Large intestine (tissue), 12 donors: ENCODE measurements at places on chromosomes 7 and 10.

DNA sequence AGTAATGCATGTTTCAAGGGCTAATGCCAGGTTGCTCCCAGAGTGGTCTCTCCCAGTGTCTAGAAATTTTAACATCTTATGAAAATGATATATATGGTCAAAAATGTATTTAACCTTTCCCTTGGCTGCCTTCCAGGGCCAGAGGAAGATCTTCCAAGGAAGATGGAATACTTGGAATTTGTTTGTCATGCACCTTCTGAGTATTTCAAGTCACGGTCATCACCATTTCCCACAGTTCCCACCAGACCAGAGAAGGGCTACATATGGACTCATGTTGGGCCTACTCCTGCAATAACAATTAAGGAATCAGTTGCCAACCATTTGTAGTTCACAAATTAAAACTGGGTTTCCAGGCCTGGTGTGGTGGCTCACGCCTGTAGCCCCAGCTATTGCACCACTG is 9.0 kb downstream of the GATAD1 start:
- no peak for DNase-seq

DNA sequence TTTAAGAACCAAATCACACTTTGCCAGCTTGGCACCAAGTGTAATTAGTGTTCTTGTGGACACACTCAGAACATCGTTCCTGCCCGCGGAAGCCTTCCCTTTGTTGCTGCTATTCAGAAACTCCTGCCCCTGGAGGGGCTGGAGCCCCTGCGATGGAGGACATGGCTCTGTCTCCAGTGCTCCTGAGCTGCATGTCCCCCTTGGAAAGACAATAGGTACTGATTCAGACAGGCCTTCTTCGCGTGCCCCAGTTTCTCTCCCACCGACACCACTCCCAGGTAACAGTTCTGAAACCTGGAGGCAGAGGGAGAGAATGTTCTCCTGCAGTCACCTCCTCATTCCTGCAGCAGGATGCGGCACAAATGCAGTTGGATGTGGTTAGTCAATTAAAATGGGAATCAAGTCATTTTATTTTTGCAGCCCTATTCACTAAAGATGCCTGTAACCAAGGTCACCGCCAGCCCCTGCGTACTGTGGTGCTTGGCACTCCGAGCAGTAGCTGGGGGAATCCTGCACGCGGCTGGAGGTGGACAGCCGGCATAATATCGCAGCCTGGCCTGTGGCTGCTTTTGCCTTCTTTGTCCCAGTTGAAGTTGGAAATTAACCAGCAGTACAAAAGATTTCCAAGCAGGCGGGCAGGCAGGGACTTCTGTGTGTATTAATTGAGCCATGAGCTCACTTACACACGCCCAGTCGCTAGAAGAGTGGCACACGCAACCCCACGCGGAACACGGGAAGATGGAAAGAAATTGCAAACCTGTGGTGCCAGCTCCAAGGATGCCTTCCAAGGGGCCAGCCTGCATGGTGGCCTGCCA is 205.7 kb downstream of the EBF3 start:
- no peak for DNase-seq

DNA sequence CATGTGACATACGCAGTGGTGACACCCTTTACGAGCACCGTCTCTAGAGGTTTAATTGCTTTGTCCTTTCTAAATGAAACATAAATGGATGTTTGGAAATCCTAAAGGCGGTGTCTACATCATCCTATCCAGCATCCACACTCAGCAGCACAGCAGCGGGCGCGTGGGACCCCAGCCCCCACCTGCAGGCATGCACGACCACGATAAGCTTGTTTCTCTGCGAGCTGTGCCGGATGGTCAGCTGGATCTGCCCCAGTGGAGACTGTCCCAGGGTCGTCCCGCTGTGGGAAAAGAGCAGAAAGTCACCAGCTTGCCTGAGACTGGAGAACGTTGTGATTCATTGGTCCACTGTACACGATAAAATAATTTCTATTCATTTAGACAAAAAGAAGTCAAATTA is 34.2 kb upstream of the NCAPG2 start:
- no peak for DNase-seq

GRCh38 chr7:40793132-40793531 is 658.3 kb downstream of the SUGCT start:
- no peak for DNase-seq

GRCh38 chr7:88465600-88465999 is 158.9 kb upstream of the STEAP4 start:
- no peak for DNase-seq

- DNase-seq: no peak
These were observed 203.1 kb upstream of the PCLO start for GRCh38 chr7:83365746-83366145.

GRCh38 chr7:118511146-118511545 is 286.6 kb downstream of the ANKRD7 start:
- no peak for DNase-seq

GRCh38 chr7:141695803-141696289 is 6.1 kb downstream of the DENND11 start:
- no peak for DNase-seq

- peak; percentile 32 for DNase-seq
These were observed 21.3 kb downstream of the MDH2 start for GRCh38 chr7:76069238-76069638.

DNA sequence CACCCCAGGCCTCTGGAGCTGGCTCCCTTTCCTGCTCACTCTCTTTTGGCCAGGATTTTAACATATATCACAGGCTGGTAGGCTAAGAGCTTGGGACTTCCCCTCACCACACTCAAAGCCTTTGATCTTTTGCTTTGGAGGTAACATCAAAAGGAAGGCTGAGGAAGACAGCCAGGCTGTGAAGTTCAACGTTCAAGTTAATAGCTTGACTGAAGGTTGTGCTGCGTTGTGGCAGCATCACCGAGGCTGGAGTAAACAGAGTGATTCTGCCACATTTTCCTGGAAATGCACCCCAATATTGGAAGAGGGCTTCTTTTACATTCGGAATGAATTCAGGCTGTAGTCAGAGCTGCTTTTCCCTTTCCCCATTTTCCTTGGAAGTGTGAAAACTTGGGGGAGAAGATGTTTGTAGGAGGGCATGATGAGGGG is 57.3 kb downstream of the TCF7L2 start:
- peak; percentile 57 for DNase-seq

DNA sequence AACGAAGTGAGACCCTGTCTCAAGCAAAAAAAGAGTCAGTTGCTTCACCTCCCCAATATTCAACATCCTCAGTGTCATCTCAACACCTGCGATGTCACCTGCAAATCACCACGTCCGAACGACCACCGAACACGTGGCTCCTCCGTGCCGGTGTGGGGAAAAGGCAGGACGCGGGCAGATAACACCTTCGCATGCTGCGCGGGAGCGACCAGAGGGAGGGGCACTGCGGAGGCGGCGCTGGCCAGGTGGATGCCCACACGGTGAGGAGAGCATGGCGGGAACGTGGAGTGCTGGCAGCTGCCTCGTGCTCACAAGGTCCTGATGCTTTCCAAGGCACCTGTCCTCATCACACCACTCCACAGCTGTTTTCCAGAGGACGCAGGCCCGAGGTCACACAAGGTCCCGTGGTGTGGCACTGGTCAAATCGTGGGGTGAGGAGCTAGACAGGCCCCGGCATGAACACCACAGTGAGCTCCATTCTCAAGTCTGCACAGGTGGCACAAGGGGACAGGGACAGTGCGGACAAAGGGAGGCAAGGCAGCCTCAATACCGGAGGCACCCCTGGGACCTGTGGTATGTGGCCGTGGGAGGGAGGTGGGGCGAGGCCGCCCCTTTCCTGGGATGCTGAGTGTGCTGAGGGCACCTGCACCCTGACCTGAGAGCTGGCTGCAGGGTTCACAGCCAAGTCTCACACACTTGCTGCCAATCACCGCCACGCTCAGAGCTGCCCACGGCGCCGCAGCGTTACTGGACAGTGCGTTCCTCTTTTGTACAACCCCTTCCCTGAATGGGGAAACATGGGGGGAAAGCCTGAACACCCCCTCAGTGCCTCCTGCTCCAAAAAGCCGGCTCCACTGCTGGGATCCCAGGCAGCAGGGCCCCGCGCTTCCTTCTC is 13.0 kb downstream of the TUBGCP2 start:
- DNase-seq: no peak

DNA sequence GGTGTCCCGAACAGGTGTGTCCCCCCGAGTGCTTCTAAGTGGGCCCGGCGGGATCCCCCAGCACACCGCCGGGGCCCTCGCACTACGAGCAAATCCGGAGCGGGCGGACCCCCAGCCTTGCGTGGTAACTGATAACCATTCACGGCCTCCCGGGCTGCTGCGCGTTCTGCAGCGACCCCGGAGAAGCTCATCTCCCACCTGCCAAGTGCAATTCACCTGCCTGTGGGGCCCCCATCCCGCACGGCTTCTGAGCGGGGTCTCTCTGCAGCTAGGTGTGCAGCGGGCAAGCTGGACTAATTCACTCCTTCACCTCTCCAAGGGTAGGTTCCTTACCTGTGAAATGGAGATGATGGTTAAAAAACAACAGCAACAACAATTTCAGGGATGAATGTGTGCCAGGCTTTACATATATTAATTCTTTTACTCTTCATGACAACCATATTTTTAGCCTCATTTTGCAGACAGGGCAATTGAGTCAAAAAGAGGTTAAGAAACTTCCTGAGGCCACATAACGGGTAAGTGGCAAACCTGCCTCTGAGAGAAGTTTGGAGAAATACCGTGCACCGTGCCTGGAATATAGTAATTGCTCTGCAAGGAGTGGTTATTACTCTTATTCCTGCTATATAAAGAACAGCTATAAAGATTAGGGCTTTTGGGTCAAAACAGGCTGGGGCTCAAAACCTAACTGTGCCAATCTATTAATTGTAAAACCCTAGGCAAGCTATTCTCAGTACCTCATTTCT is 652 bp upstream of the PODXL start:
- no peak for DNase-seq

DNA sequence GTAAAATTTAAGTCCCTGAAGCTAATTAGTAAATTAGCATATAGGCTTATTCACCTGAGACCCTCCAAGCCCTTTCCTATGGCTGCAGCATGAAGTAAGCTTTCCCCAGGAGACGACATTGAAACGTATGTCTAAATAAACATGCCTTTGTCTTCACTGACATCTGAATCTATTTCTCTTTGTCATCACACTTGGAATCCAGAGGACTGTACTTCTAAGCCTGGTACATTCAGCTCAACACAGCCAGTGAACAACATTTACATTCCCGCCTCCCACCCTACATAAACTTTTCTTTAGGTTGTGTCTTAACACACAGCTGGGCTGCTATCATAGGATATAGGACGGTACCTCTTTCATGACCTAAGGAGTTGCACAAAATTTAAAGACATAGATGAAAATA is 414.4 kb downstream of the SFMBT2 start:
- DNase-seq: no peak

GRCh38 chr7:14395860-14396259 is 406.4 kb upstream of the ETV1 start:
- DNase-seq: no peak

- no peak for DNase-seq
These were observed 7.7 kb downstream of the FGF8 start for GRCh38 chr10:101767966-101768790.

DNA sequence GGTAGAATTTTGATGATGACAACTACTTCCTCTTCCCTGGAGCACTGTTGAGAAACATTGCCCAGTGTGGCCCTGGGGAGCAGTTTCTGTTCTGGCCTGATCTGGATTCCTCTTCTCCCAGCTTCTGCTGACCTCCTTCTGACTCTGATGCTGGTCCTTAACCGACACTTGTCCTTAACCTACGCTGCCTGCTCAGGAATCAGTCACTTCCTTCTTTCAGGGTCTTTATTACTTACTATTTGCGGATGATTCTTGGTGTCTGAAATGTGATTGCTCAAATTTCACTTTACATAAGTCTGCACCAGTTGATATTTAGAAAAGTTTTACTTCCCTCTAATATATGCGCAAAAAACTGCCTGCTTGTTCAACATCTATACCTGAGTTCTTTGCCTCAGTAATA is 164.1 kb downstream of the PTEN start:
- peak; percentile 57 for DNase-seq

- DNase-seq: no peak
These were observed 38.7 kb downstream of the NPS start for GRCh38 chr10:127587668-127588365.

- peak; percentile 54 for DNase-seq
These were observed 1.3 kb downstream of the RFC2 start for GRCh38 chr7:74252893-74253292.

GRCh38 chr7:87000344-87000743 is 59.1 kb downstream of the ELAPOR2 start:
- no peak for DNase-seq

GRCh38 chr10:43854007-43854406 is 205.3 kb upstream of the ZNF32 start:
- DNase-seq: no peak

GRCh38 chr7:140923358-140924006 is 1.2 kb downstream of the BRAF start:
- DNase-seq: no peak

DNA sequence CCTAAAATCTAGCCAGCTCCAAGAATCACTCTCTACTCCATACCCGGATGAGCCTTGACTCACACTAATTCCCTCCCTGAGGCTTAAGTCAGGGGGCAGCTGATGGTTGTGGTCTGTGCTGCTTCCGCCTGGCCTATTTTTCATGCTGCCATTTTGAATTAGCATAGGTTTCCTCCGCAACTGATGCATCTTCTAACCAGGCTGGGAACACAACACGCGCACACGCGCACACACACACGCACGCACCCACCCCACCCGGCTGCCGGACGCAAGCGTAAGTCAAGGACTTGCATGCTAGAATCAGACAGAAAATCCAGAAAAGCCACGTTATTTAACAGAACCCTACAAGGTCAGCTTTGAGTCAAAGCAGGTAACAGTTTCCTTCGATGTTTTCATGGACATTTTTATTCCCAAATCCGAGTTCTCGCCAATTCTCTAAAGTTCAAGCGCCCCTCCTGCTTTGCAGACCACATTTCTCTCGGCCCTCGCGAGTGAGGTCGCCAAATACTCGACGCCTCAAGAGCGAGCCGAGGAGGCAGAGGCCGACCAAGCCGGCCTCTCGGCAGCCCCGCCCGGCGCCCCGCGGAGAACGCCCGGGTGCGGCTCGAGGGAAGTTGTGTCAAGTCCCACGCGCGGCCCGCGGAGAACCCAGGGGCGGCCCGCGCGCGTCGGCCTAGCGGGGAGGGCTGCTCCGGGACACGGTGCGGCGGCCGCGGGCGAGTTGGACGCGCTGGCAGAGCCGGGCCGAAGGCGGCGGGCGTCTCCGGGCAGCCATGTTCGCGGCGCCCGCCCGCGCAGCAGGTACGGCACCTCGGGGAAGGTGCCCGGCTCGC is 961 bp downstream of the SCRN1 start:
- peak; percentile 67 for DNase-seq

DNA sequence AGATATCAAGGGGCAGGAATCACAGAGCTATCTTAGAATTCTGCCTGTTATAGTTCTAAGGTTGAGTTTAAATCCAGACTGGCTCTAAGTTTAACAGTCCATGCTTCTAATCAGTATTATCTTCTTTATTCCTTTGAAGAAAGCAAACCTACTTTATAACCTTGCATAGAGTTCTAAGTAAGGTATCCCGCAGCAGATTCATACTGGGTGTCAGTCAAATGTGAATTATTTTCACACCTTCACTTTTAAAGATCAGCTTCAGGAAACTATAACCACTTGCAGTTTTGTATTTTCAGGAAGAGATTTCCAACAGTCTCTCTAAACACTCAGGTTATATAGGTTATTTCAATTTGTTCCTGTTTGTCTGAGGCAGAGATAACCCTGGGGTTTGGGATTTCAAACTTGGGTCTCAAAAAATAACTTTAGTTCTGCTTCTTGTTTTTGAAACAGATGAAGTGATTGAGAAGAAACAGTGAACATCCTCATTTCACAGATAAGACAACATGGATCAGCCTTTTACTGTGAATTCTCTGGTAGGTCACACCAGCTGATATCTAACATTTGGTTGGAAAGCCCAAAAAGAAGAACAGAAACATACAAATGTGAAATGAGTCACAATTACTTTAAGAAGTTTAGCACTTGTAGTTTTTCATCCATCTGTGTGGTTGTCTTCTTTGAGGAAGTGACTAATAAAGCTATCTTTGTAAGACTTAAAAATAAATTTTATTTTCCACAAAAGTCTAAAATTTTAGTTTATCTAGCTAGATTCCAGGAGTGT is 21.4 kb downstream of the STAMBPL1 start:
- DNase-seq: no peak
